ENCODE measurements at places on chromosomes 2 and 18. TPM values are rescaled to one million over a fixed set of nuclear protein-coding genes. Genes with fewer than 3 reads are reported as not detected.
A peak's percentile ranks its signal among the peaks of the same experiment; 100 is the strongest.

DNA sequence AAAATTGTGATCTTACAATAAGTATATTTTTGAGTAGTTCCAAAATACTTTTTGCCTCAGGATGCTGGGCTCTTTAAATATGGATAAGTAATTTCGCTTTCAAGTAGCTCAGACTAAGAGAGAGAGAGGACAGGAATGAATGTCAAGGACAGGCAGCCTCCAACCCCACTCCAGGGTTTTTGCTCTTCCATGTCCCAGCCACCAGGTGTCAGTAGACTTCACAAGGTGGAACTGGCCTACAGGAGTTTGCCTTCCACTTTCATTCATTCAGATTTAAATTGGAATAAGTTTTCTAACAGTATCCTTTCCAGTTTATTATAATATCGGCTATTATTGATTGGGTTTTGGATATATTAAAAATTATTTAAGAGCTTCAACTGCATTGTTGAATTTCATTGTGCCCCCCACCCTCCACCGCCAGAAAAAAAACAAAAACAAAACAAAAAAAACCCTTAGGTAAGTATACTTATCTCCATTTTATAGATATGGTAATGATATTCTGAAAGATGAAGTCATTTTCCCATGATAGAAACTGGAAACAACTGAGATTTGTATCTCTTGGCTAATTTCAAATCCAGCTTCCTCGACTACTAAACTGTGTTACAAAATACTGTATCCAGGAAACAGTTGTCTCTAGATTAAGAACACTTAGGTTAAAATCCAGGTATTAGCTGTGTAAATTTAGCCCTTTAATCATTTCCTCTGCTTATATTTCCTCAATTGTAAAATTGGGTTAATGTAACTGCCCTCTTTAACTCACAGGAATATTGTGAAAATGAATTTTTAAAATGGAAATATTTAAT lies 793.1 kb downstream of the ERBB4 start:
- DNase-seq = peak; percentile 47

DNA sequence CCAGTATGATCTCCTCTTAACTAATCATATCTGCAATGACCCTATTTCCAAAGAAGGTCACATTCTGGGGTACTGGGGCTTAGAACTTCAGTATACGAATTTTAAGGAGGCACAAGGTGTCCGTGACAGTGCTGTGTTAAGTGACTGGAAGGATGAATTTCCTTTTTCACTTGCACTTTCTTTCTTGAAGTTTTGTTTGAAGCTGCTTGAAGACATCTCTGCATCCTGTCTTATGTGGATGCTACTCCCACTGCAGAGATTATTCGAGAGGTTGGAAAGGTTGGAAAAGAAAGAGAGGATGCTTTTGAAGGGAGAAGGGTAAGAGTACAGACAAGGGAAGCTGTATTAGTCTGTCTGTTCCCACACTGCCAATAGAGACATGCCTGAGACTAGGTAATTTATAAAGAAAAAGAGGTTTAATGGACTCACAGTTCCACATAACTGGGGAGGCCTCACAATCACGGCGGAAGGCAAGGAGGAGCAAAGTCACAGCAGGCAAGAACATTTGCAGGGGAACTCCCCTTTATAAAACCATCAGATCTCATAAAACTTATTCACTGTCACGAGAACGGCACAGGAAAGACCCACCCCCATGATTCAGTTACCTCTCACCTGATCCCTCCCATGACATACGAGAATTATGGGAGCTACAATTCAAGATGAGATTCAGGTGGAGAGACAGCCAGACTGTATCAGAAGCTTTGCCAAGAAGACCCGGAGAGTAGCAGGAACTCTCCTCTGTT lies 3.6 kb upstream of the RNF144A start:
- peak; percentile 65 for DNase-seq

DNA sequence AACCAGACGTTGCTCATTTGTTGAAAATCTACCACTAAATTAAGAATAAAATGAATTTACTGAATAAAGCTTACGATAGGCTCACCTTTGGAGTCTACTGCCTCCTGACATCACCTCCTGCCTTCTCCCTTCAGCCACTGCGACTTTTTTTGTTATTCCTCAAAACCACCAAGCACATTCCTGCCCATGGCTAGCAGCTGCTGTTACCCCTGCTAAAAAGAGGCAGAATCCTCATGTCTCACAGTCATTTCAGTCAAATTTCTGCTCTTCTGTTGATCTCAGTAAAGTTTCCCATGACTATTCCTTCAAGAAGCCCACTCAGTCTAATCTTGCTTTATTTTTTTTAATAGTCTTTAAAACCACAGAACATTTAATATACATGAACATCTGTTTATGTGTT lies 40.8 kb upstream of the ANKRD62 start:
- no peak for DNase-seq

DNA sequence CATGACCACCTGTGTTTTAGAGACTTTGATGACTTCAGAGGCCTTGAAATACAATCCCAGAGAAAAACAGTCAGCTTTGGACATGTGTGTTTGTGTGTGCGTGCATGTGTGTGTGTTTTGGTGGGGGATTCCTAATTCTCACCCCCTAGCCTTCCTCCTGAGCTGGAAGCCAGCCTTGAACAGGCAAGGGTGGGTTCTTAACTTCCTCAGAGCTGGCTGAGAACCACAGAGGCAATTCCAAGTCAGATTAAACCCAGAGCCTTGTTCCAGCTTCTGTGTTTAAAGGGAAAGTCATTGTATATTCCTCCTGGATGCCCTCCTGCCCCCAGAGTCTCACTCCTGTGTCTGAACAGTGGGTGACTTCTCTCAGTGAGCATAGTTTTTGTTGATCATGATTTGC lies 45.2 kb upstream of the MGAT4A start:
- no peak for DNase-seq

The PRLH gene
- not detected for total RNA-seq

DNA sequence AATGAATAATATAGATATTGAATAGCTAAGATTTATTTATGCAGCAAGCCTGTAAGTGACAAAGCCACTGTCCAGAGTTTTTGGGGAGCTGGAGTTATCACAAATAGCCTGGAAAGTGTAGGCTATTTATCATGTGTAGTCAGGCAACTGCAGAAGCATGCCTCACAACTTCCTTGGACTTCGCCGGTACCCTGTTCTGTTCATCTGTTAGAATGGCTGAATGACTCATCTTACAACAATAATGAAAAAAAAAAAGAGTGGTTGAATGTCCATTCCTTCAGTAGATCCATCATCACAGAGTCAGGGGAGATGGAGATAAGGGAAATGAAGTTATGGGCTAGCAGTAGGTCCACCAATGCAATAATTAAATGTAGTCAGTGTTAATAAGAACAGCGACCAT lies 24.0 kb upstream of the ATP5MC3 start:
- no peak for DNase-seq

DNA sequence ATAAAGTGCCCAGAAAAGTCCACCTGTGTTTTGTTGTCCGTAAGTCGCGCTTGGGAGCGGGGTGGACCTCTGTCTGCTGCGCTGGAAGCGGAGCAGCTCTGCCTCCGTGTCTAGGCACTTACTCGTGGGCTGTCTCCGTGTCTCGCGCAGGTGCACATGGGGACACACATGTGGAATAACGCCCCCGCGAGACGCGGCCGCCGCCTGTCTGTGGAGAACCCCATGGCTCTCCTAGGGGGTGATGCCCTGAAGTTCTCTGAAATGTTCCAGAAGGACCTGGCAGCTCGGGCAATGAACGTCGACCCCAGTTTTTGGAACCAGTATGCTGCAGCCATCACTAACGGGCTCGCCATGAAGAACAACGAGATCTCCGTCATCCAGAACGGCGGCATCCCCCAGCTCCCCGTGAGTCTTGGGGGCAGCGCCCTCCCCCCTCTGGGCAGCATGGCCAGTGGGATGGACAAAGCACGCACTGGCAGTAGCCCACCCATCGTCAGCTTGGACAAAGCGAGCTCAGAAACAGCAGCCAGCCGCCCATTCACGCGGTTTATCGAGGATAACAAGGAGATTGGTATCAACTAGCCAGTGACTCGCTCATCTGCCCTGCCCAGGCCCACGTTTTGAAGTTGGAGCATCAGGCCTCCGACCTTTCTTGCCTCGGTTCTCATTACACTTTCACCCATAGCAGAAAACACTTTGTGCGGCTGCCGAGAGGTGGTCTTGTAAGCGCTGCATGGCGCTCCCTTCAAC lies 17.3 kb downstream of the SALL3 start:
- no peak for DNase-seq

The VWC2L gene
- not detected for total RNA-seq

The PSD4 gene
- 394 TPM for total RNA-seq

- no peak for DNase-seq
Observed at GRCh38 chr2:138267161-138267901, 234.2 kb upstream of the SPOPL start.

DNA sequence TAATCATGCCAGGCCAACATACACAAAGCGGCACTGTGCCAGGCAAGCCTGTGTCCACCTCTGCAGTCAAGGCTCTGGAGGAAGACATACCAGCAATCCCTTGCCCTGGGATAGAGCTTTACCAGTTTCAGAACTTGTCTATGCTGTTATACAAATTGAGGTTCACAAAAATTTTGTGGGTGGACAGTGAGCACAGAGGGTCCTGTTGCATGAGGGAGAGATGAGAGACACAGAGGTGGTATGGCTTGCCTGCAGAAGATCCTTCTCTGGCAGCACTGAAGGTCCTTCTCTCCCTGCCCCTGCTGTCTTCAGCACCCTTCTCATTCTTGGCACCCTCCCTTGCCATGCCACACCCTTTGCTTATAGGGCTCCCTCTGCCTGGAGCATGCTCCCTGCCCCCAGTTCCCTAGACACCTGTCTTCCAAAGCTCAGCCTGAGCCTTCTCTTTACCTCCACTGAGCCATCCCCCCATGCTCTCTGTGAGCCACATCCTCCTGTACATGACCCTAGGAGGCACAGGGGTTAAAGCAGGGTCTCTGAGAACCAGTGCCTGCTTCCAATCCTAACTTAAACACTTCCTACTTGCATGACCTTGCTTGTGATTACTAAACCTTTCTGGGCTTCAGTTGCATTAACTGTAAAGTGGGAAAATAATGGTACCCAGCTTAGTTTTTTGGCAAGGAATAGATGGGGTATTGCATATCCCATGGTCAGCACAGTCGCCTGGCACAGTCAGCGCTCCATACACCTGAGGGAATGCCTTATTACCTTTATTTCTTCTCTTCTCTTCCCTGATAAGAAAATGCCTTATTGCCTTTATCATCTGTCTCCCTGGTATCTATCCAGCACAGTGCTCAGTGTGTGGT lies 857 bp downstream of the FABP1 start:
- no peak for DNase-seq

DNA sequence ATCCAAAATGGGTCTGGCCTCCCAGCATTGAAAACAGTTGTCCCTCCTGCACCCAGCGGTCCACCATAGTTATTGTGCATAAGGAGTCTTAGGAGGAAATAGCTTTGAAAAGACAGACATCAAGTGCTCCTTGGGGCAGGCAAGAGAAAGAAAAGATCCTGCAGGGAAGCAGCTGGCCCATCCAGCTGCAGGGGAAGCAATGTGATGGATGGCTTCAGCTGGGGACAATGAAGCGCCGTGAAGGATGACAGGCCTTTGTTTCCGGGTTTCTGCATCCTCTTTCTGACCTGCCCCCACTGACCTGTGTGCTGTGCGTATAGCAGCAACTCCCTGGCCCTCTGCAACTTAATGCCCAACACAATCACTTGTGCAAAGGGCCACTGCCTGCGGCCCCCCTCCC lies 142.9 kb upstream of the NCKAP5 start:
- DNase-seq = no peak

GRCh38 chr18:30730915-30731314 lies 311.6 kb downstream of the DSC3 start:
- DNase-seq = no peak

The CCDC93 gene
- total RNA-seq = 34.3 TPM

DNA sequence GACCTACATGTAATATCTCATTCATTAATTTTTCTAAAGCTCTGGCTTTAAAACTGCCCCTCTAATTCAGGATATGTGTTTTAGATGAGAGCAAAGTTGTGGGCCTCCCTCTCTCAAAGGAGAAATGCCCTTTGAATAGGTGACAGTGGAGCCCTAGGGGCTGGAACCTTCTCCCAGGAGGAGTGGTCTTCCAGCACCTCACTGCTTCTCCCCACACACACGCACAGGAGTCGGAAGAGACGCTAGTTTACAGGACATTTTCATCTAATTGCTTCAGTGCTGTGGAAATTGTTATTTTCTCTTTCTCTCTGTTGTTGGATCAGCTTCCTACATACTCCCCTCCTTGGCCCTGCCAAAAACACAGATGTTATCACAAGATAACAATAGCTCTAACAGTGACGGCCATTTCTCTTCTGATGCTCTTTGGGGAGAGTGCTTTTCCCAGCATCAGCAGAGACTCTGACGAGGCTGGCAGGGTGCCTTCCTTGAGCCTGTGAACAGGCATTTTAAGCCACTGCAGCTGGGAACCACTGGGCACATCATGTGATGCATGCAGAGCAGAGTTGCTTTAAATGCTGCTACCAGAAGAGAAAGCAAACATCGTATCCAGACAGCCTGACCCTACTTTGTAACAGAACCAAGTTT lies 209.4 kb upstream of the SP5 start:
- DNase-seq = peak; percentile 29

DNA sequence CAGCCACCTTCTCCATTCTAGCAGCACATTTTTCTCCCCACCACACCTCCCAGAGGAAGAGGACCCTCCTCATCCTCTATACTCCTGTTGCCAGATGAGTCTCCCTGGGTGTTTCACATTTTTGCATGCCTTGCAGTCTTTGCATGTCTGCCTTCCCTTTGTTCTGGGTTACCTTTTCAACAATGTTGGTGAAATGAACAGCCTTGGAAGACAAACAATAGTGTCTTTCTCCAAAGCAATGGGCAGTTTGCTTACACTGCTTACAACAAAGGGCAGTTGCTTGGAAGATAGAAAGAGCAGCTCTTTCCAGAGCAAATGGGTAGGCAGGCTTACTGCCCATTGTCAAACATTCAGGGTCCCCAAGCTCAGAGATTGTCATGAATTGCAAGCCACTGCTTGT lies 14.5 kb upstream of the SEH1L start:
- DNase-seq = no peak

DNA sequence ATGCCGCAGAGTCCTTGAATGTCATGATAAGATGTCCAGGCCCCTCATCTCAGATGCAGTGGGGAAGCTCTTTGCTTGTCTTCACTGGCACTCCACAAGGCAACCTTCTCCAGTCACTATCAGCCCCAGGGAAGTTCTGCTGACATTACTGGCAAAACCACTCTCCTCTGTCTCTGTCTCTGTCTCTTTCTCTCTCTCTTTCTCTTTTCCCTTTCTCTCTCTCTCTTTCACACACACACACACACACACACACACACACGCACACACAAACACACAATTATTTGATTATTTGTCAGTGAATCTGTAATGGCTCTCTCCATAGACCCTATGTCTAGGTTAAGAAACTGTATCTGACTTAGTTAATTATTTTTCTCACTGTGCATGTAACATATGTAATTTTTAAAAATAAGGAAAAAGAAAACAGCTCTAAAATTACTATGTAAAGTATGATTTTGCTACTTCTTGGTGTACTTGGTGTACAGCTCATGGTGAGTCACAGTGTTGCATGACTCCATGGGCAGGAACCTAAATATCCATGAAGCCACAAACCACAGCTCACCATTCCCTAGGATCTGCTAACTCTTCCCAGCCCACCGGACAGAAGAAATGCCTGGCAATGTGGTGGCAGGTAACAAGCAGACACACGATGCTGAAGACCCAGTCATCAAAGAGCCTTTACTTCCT lies 594.9 kb upstream of the ID2 start:
- DNase-seq = no peak

- no peak for DNase-seq
Observed at GRCh38 chr18:71665131-71665530, 879.0 kb downstream of the CBLN2 start.

GRCh38 chr18:58559427-58560186 lies 69.3 kb downstream of the ALPK2 start:
- no peak for DNase-seq

- DNase-seq = no peak
Observed at GRCh38 chr18:70578480-70578879, 289.6 kb downstream of the SOCS6 start.

The GLI2 gene
- total RNA-seq = 1.9 TPM

GRCh38 chr2:233173115-233173514 lies 78.4 kb upstream of the ATG16L1 start:
- DNase-seq = no peak

All from activated CD8-positive, alpha-beta T cell treated with anti-CD3 and anti-CD28 coated beads, Interleukin-2, amount 10 ng/mL, durations not matched to agents 7 days and 5 days (primary cell).